ENCODE measurements at places on chromosomes 5 and 9.

DNA sequence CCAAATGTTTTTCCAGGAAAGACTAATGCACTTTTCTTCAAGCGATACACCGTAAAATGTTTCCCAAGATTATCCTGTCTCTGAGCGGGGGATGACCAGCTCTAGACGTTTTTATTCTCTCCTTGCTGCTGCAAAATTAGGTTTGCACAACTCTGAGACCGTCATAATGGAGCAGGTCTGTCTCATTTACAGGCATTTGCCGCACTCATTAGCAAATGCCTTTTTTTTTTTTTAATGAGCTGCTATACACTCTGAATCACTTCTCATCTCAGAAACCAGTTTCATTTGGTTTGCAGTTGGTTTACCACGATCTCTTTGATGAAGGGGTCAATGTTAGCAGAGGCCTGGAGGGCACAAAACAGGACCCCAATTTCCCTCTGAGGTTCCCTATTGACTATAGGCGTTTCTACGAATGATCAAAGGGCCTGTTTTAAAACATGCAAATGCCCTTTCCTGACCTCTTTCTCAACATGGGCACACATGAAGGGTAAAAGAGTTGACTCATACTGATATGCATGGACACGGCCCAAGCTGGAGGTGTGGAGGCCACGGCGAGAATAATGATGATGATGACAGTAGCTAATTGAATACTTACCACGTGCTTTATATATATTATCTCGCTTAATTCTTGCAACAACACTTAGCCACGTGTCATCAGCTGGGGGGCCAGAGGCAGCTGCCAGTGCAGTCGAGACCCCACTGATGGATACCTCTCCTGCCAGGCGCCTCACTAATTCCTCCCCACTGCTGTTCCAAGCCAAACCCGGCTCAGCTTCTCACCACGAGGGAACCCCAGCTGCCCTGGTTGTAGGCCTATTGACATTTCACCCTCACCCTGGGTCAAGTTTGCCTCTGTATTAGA is 89.9 kb upstream of the PTCH1 start:
- no peak for DNase-seq

- DNase-seq = no peak
Observed at GRCh38 chr5:33338336-33339110, 102.2 kb upstream of the TARS1 start.

- no peak for DNase-seq
Observed at GRCh38 chr5:157533011-157533481, 42.5 kb downstream of the ADAM19 start.

GRCh38 chr5:27312291-27312893 is 274.0 kb upstream of the CDH9 start:
- DNase-seq = no peak

DNA sequence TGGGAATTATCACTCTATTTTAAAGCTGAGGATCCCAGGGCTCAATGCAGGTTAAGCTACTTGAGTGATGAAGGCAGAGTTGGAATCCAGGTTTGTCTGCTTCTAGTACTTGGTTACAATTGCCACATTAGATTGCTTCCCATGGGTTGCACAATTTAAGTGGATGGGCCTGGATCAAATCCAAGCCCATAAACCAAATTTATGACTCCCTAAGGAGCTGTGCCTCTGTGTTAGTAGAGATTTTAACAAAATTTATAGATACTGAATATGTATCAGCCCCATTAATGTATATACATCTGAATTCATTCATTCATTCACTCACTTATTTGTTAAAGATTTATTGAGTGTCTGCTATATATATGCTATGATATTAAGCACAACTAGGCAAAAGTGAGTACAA is 332.3 kb upstream of the KLF9 start:
- no peak for DNase-seq

- no peak for DNase-seq
Observed at GRCh38 chr5:138448070-138448469, 9.2 kb downstream of the REEP2 start.

DNA sequence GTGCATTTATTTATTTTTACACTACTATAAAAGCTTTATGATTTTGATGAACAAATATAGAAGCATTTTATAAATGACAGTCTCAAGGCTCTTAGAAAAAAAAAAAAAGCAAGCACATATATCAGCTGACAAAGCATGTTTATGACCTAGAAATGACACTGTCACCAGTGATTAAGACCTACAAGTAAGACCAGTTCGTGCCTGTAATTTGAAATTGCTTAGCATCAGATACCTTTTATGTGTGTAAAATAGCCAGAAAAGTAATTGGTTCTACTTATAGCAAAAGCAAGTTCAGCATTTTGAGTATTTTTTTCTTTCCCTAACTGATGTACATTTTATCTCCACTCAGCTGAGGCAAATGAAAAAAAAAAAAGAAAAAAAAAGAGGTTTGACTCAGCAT is 808.4 kb downstream of the CDH18 start:
- DNase-seq = no peak

GRCh38 chr5:55187370-55187769 is 14.4 kb upstream of the CDC20B start:
- DNase-seq = no peak

GRCh38 chr9:35559792-35560530 is 45.1 kb upstream of the TESK1 start:
- no peak for DNase-seq

- no peak for DNase-seq
Observed at GRCh38 chr5:179615203-179615602, 8.3 kb downstream of the HNRNPH1 start.

DNA sequence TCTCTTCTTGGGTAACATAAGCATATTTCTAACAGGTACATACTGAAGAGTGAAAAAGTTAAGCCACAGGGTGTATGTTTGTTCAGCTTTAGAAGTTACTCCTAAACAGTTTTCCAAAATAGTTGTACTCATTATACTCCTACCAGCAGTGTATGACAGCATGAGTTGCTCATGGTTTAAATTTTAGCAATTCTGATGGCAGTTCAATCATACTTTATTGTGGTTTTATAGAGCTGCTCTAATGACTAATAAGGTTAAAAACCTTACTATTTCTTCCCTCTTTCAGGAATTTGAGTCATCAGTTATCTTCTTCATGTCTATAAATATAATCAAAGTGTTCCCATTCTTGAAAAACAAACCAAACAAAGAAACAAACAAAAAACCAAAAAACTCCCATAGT is 81.5 kb downstream of the CAAP1 start:
- DNase-seq = no peak

GRCh38 chr5:165981671-165982070 is 2309.8 kb upstream of the WWC1 start:
- DNase-seq = no peak

DNA sequence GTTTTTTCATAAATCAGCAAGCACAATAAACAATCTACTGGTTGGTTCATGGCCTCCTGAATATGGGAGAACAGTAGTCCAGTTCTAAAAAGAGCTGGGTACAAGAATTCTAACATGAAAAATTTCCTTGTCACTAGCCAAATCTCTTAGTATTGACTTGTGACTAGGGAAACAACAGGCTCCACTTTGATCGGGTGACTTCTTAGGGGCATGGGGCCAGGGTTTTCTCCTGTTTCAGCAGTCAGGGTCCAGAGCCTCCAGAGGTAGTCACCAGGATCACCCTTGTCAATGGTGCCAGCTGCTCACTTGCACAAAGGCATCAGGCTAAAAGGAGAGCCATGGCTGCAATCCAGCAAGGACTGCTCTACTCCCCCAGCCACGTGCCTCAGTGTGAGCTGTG is 38.1 kb downstream of the LPAR1 start:
- no peak for DNase-seq

GRCh38 chr9:113907282-113907681 is 31.2 kb downstream of the ZNF618 start:
- DNase-seq = no peak

DNA sequence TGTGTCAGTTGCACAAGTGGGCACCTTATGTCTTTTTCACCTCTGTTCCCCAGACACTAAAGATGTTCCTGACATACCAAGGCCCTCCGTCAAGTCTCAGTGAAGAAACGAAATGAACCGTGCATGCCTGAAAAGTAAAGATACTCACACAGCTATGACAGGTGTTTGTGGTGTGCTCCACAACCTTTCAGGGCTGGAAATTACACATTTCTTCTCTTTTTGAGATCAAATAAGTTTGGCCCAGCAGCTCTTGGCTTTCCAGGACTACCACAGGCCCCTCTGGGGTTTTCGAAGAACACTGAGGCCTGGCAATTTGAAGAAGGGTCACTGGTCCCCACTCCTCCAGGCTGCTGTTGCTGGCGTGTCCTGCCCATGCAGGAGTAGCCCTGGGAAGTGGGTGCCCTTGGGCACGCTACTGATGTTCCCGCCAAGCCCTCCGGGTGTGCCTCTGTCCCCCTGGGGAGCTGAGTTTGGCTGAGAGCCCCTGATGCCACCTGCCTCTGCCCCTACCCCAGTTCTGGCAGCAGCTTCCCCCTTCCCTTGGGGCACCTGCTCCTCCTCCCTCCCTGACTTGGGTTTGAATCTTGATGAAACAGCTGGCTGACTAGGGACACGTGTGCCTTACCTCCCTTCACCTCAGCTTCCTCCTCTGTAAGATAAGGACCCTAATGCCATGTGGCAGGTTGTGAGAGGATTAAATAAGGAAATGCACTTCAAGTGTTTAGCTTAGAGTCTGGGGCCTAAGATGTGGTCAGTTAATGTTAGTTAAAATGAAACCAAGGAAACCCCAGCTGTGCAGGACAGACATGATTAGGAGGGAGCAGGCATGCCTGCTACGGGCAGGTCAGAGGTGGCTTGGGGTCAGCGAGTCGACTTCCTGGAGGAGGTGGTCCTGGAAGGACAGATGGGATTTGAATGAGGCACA is 49.1 kb upstream of the GADD45G start:
- DNase-seq = no peak

- no peak for DNase-seq
Observed at GRCh38 chr9:70617033-70617828, 202.8 kb upstream of the KLF9 start.

DNA sequence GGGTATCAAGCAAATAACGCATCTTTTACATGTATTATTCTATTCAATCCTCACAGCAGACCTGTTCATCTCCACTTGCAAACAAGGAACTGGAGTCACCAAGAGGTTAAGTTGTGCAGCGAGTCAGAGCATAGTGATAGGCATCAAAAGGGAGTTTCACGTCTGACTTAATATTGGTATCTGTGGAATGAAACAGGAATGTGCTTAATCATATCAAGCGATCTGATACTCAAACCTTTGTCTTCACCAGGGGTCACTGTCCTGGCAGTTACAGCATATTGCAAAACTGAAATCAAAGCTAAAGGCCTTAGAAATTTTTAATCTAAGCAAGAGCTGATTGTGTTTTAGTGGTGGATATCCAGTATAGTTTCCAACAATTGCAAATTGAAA is 271.6 kb downstream of the PLK2 start:
- DNase-seq = no peak

- no peak for DNase-seq
Observed at GRCh38 chr5:16886366-16886736, 49.7 kb downstream of the MYO10 start.

- DNase-seq = no peak
Observed at GRCh38 chr5:169817031-169817430, 163.3 kb downstream of the INSYN2B start.

- DNase-seq = no peak
Observed at GRCh38 chr5:90551376-90551775, 7.2 kb upstream of the ADGRV1 start.

GRCh38 chr5:16544607-16545374 is 72.0 kb downstream of the RETREG1 start:
- no peak for DNase-seq

GRCh38 chr5:140329739-140330481 is 16.5 kb downstream of the HBEGF start:
- no peak for DNase-seq

GRCh38 chr9:98778251-98778650 is 18.1 kb downstream of the ANKS6 start:
- DNase-seq = no peak

GRCh38 chr9:17031546-17031945 is 103.3 kb upstream of the CNTLN start:
- no peak for DNase-seq

- no peak for DNase-seq
Observed at GRCh38 chr9:92402360-92402759, 2.0 kb downstream of the OGN start.

DNA sequence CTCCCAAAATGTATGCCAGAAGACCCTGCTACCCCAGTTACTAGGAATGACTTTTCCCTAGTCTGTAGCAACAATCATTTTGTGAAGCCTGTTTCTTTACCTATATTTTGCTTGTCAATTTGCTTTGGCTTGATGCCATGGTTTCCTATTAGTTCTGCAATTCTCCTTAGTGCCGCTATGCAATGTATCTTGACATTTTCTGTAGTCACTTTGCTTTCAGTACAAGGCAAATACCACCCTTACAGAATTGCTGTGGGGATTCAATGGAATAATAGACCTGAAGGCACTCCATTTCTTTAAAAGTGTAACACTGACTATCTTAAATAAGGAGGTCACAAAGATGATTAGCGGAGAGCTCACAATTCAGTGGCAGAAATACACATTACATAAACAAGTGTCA is 291.1 kb downstream of the NR2F1-AS1 start:
- DNase-seq = no peak

GRCh38 chr5:12911156-12911555 is 1006.9 kb upstream of the CTNND2 start:
- DNase-seq = no peak

- no peak for DNase-seq
Observed at GRCh38 chr5:148029131-148029530, 34.6 kb upstream of the SPINK5 start.

GRCh38 chr5:113311301-113311700 is 123.5 kb downstream of the TSSK1B start:
- no peak for DNase-seq

GRCh38 chr5:60274747-60275146 is 381.2 kb upstream of the PDE4D start:
- DNase-seq = no peak

- no peak for DNase-seq
Observed at GRCh38 chr5:77259476-77259875, 49.0 kb downstream of the PDE8B start.

GRCh38 chr5:169980418-169981053 is at the start of gene INSYN2B:
Gene INSYN2B (minus strand): TSS chr5:169980495. CDS start chr5:169883898, 96,597 bp downstream.
- no peak for DNase-seq

- no peak for DNase-seq
Observed at GRCh38 chr9:113790093-113790492, 86.0 kb upstream of the ZNF618 start.

DNA sequence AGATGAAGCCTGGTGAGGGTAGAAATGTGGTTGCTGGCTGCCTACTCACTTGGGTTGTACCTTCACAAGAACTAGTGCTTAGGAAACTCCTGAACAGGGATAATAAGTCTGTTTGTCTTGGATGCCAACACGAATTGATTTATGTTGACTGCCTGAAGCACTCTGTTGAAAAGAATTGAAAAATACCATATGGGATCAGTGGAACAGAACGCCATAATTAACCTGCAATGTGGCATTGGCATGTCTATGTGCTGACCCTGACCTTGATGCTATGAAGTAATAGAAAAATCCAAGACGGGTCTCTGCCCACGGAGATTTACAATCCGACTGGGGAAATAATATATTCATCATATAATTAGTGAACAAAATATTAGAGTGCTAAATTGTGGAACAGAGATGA is 10.5 kb downstream of the LIX1 start:
- no peak for DNase-seq

DNA sequence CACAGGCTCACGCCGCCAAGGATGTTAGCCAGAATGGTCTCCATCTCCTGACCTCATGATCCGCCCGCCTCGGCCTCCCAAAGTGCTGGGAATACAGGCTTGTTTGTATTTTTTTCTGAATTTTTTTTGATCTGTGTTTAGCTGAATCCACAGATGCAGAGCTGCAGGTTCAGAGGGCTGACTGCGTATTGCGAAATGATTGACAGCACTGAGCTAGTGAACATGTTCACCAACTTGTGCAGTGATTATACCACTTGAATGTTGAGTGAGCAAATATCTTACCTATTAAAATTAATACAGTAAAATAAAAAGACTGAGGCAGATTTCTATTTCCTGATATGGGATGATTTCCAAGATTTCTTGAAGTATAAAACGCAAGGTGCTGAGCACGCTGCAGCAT is 123.1 kb upstream of the PHYKPL start:
- no peak for DNase-seq
